ENCODE measurements at places on chromosomes 12 and 14.
A peak's percentile ranks its signal among the peaks of the same experiment; 100 is the strongest.

DNA sequence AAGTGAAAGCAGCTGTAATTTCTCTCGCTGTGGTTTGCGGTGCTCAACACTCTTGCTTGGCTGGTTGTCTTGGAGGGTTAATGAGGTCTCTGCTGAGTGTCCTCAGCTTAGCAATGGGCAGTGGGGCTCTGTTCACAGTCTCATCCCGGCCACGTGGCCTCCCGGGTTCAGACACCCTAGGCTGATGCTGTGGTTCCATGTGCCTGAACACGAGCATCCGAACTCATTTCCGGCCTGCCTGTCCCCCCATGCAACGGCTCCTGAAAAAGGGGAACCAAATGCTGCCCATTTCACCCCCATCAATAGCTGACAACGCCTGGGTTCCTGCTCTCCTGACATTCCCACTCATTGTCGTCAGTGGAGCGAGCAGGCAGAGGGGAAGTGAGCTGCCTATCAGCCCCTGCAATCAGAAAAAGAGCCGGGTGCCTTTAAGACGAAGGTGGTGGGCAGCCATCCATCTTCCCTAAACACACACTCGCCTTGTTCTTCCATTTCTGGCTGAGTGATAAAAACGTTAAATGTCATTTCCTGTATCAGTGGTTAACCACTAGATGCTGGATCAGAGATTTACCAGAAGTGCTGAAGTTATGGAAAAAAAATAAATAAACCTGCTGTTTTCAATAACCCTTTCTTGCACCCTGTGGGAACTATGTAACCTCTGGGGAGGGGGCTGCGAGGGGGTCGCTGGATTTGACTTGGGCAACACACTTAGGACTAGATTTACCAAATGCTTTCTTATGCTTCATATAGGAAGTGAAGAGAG, 60.3 kb upstream of the BCL2L14 start:
- DNase-seq, result peak; percentile 97

GRCh38 chr14:21846227-21846885, 172.7 kb upstream of the OR4E1 start:
- no peak for DNase-seq

- DNase-seq, result no peak
Measured at GRCh38 chr14:74571441-74571841, 40.6 kb downstream of the LTBP2 start.

GRCh38 chr14:63745858-63746425, 18.1 kb upstream of the SGPP1 start:
- DNase-seq, result peak; percentile 48

DNA sequence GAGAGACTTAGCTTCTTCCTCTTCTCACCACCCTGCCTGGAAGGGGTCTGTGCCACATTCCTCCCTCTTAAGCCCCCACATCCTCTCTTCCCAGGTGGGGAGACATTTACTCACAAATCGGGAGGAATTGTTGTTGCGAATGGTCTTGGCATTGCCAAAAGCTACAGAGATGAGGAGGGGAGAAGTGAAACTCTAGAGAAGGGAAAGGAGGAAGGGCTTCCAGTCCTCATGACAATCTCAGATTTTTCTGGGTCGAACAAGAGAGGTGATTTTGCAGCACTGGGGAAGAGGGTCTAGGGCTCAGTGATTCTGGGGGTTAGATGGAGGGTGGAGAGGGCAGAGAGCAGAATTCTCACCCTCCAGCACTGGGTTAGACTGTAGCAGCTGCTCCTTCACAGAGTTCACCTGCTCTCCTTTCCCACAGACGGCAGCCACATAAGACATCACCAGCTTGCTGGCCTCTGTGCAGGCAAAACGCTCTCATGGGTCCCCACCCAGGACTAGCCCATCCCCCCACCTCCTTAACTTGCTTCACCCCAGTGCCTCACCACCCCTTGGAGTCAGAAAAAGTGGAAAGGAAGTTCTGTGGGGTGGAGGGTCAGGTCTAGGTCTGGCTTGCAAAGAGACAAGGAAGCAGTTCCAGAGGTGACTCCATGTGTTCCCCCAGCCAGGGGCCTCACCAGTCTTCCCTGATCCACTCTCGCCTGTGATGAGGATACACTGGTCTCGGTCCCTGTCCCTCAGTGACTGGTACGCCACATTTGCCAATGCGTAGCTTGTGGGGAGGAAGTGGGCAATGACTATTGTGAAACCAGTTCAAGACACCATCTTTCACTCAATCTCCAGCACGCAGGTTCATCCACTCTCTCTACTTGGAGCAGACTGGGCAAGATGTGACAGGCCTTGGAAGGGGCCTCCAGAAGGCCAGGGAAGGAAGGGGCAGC, 2.7 kb downstream of the MYO1A start:
- DNase-seq, result peak; percentile 86

GRCh38 chr12:126903027-126903876, 1363.7 kb upstream of the TMEM132C start:
- DNase-seq, result no peak

DNA sequence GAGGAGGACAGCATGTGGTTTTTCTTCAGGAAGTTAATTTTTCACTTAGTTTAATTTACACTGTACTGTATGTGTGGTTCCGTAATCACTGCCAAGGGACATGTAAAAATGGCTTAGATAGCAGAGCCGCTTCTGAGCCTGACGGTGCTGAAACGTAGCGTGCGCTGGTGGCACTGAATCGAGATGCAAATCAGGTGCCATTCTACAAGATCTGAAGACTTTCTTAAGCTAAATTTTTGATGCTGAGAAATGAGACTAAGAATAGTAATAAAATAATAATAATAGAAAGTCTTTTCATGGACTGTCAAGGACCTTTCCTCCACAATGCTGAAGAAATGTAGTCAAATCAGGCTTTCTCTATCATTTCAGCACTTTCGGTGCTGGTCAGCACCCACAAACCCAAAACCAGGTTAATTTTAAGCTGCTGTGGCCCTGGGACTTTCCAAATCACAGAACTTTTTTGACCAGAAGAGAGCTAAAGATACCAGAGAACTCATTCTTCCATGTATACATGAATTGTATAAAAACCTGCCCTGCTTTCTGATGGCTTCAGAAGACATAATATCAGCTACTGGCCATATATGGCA, 183.3 kb upstream of the LMO3 start:
- DNase-seq, result no peak

- DNase-seq, result no peak
Measured at GRCh38 chr12:93325855-93326254, 51.9 kb upstream of the NUDT4 start.

- no peak for DNase-seq
Measured at GRCh38 chr14:84401631-84402030, 1128.3 kb upstream of the FLRT2 start.

- no peak for DNase-seq
Measured at GRCh38 chr12:31221551-31221945, 104.4 kb downstream of the SINHCAF start.

DNA sequence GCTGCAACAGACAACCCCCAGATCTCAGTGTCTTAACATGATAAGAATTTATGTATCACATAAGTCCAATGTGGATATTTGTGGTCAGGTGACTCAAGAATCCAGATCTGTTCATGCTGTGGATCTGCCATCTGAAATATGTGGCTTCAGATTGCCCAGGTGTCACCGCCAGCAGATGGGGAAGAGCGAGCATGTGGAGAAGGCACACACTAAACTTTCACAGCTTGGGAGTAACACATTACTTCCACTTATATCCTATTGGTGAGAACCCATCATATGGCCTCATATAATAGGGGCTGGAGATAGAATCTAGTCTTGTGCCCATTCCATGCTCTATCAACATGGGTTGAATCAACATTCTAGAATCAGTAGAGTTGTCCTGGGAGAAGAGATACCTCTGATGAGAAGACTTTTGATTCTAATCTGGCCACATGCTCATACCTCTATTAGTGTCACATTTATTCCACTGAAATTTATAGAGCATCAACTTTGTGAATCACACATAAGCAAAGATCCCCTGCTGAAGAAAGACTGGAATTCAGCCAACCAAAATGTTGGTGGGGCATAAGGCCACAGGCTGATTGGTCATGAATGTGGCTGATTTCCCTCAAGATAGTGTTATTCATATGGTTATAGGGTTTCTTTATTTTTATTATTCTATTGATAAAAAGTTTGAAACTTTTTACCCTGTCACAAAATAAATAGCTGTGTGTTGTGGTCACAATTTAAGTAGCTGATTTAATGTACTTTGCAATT, 6.0 kb upstream of the CALCOCO1 start:
- DNase-seq, result no peak

DNA sequence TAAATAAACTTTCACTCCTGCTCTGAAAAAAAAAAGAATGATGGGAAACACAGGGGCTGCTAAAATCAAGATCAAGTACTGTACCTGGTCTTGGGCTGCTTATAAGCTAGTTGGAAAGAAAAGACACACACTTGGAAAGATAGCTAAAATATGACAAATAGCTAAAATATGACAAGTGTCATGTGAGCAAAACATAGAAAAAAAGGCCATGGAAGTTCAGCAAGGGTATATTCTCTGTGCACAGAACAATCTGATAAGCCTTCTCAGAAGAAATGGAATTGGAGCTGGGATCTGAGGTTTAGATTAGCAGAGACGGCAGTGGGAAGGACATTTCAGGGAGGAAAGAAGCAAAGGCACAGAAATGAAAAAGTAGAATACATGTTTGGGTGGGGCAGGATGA, 126.2 kb upstream of the PMCH start:
- no peak for DNase-seq

GRCh38 chr14:70641548-70642302, at the start of gene TTC9:
Gene TTC9, plus strand, starts transcription at chr14:70641916. Its CDS starts 214 bp downstream, at chr14:70642130.
- no peak for DNase-seq

DNA sequence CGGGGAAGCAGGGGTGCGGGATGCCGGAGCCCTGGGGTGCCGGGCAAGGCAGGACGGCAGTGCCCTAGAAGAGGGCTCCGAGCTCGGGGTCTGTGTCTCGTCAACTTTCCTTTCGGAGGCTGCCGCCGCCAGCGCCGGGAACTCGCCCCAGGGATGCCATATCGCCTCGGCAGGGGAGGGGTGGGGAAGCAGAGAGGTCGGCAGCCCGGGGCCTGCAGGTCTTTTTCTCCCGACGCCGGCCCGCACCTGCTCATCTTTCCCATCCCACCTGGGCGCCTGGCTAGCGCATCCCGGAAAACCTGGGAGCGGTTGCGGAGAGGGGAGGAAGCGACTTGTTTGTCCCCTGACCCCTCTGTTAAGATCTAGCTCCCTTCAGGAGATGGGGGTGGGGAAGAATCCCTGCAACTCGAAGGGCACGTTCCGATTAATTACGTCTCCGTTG, 547 bp downstream of the CNTN1 start:
- no peak for DNase-seq

GRCh38 chr12:110109037-110109836, 14.9 kb upstream of the IFT81 start:
- DNase-seq, result peak; percentile 70

DNA sequence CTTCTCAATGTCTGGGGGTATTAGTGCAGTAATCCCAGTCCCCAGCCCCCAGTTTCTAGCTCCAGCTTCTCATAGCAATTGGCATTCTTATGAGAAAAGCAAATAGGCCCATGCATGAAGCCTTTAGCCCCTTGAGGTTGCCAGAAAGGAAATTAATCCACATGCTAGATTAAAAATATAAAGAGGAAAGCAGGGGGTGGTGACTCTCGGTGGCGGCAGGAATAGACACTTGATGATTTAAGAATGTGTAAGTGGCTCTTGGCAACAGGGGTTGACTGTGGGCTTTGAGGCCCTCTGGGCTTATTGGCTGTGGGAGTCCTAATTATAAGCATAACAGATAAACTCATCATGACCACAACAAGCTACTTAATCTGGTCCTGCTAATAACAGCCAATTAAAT, 1367.3 kb upstream of the FLRT2 start:
- DNase-seq, result no peak

DNA sequence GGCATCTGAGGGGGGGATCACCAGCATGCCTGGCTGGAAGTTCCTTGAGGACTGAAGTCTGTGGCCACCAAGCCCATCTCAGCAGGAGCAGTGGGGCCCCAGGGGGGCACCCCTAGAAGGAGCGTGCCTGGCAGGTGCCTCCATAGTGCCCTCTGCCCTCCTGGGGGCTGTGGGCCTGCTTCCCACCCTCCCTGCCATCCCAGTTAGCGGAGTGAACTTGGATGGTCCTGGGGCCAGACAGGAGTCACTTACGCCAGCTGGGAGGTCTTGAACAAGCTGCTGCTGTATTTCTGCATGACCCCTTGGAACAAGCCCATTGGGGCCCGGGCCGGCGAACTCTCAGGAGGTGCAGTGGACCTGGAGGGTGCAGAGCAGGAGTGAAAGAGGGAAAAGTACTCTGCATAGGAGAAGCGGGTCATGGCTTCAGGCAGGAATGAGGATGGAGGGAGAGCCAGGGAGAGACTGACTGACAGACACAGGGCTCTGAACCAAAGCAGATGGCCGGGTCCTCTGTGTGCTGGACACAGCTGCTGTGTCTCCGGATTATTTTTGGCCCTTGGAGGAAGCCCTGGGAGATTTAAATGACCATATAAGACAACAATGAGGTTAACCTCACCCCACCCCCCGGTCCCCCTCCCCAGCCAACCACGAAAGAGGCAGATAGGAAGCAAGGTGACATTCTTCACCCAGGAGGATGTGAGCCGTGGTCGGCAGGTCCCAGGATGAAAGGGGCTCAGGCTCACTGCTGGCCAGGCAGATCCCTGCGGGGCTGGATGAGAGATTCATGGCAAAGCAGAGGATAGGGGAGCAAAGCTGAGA, 19.6 kb downstream of the ASB2 start:
- DNase-seq, result no peak

- DNase-seq, result no peak
Measured at GRCh38 chr12:51874000-51874399, 13.9 kb upstream of the ANKRD33 start.

DNA sequence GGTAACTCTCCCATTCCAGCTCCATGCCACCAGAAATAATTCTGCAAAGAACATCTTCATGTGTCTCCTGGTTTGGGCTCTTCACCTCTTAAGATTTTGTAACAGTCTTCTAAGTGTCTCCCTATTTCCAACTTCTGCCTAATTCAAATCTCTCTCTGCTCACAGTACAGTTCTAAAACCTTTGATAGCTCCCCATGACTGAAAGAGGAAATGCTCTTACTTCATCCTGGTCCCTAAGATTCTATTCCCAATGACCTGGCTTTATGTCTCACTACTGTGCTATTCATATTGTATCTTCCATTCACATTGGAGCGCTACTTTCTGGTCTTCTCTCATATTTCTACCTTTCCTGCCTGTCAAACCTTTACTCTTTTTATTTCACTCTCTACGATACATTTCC, 1.6 kb downstream of the AMN1 start:
- DNase-seq, result no peak

- DNase-seq, result no peak
Measured at GRCh38 chr12:111089616-111090015, 169.2 kb upstream of the MYL2 start.

Data from HL-60 (cell line).